ENCODE measurements at places on chromosomes 3 and 15. TPM values are rescaled to one million over a fixed set of nuclear protein-coding genes. Genes with fewer than 3 reads are reported as not detected.

- no peak for DNase-seq
Measured at GRCh38 chr3:78804251-78805037, 963.4 kb downstream of the ROBO1 start.

- DNase-seq: no peak
Measured at GRCh38 chr3:122021811-122022401, at the start of gene ILDR1. TSS of gene ILDR1 (minus strand) at chr3:122022247. CDS start at chr3:122022077, 170 bp downstream.

- DNase-seq: no peak
Measured at GRCh38 chr3:385151-385550, 188.6 kb downstream of the CHL1 start.

The THRB gene
- total RNA-seq: 14.8 TPM

GRCh38 chr15:27244047-27244446 is 273.1 kb downstream of the GABRG3 start:
- DNase-seq: no peak

DNA sequence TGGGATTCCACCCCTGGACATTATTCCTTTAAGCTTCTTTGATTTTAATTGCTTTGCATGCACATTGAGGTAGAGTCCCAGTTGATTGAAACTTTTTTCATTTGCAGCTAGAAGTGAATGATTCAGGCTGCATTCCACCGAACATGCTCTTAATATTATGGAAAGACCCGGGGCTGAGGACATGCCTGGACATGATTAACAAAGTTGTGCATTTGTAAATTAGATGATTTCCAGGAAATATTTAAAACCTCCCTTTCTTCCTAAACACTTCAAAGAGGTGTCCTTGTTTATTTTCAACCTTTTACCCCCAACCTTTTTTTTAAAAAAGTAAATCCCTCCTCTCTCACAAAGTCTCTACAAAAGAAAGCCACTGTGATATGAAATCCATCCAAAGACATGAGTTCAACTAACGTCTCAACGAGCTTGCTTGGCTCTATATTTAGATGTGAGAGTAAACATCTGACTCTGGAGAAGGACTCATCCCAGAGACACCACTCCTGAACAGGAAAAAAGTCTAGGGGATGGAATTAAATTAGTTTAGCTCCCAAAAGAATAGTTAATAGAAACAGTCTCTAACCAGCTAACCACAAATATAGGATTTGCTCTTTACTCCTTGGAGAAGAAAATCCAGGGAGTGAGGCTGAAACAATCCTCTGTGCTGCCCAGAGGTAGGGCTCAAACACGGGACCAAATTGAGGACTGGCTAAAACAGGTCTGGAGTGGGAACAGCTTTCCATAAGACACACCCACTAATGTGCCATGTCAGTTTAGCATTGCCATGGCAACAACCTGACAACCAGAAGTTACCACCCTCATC is 83.1 kb downstream of the XXYLT1 start:
- no peak for DNase-seq

GRCh38 chr15:44676676-44677075 is 13.2 kb upstream of the SPG11 start:
- DNase-seq: no peak

DNA sequence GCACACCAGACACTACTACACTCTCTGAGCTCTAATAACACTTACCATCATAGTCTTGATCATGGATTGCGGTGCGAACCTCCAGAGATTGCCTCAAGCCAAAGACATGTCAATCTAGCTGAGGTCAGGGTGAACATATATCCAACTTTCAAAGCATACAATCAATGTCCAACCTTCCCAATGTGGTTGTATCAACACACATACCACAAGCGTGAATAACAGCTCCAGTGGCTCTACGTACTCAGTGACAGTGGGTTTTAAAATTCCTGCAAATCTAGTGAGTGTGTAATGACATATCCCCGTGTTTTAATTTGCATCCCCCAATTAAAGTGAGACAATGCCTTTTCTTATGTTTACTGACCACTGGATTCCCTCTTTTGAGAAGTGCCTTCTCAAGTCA is 29.6 kb downstream of the SFMBT1 start:
- no peak for DNase-seq

- no peak for DNase-seq
Measured at GRCh38 chr3:10507331-10507730, 1.9 kb upstream of the ATP2B2 start.

The CSTA gene
- 10.0 TPM for total RNA-seq

The OXTR gene
- 1.6 TPM for total RNA-seq

- no peak for DNase-seq
Measured at GRCh38 chr3:22122567-22122966, 371.6 kb upstream of the ZNF385D start.

The ZNF445 gene
- total RNA-seq: 20.7 TPM

GRCh38 chr15:76953913-76954312 is 22.4 kb downstream of the RCN2 start:
- DNase-seq: no peak

Data from urinary bladder (tissue), 4 donors.